ENCODE measurements at places on chromosomes 4 and X.

DNA sequence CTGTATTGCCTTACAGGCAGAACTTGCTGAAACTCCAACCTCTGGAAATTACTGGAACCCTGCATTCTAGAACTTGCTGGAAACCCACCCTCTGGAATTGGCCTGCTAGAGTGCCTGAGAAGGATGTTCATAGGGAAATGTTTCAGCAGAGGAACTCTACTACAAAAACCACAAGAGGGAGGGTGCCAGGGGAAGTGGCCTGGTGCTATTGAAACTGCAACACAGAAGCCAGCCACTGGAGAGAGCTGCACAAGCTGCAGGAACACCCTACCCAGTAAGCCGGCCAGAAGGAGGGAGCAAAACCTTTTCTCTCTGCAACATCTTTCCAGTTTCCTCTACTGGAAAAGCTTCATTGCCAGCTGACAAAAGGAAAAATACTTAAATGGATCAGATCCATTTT is 2.5 kb upstream of the BRWD3 start:
- no peak for DNase-seq

DNA sequence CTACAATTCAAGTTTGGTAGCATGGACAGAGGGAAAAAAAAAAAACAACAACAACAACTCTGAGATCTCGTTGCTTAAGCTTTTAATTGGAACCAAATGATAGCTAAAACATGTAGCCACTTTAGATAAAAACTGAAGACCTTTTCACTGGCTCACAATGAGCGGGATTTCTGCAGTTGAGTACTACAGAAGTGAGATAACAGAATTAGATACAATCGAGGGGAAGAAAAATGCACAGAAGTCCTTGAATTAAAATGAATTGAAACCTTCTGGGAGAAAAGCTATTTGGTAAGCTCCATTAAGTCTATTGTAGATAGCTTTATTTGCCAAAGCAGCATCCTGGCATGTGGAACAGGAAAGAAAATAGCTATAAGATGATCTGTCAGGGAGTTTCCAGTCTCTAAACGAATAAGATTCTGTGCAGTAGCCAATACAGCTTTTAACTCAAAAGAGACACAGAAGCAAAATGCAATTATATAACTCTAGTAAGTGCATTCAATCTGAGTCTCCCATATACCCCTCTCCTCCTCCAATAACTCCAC is 248.5 kb downstream of the ENOX2 start:
- DNase-seq = no peak

GRCh38 chr4:2141762-2142451 is 82.8 kb downstream of the NAT8L start:
- no peak for DNase-seq

GRCh38 chrX:19805046-19805690 is 82.2 kb downstream of the SH3KBP1 start:
- DNase-seq = no peak
